ENCODE measurements at places on chromosomes 2 and 18.
A peak's percentile ranks its signal among the peaks of the same experiment; 100 is the strongest.

GRCh38 chr2:199710551-199710950 lies 140.4 kb downstream of the FTCDNL1 start:
- H3K27ac ChIP-seq = no peak overlapping the region
- no peaks in the 10 kb centered on the region for H3K4me1 ChIP-seq
- no peak for DNase-seq
- no peaks in the 10 kb centered on the region for H3K27me3 ChIP-seq

DNA sequence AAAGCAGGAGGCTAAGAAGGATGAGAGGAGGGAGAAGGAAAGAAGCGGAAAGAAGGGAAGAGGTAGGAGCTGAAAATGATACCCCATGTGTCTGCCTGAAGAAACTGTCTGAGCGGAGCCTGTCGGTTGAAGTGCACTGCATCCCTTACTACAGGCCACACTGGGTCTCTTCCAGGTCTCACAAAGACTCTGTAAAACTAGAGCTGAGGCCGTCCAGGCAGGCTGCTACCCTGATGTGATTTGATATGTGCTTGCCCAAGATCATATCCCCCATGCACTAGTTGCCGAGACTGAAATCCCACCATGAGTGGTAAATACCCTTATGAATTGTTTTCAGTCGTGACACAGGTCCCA lies 134.4 kb downstream of the MAIP1 start:
- no peak overlapping the region for H3K27ac ChIP-seq
- no peaks in the 10 kb centered on the region for H3K36me3 ChIP-seq
- H3K27me3 ChIP-seq = peaks cover 4% of the 10 kb centered on the region
- no peak for DNase-seq
- no peak overlapping the region for H3K4me3 ChIP-seq
- no peaks in the 10 kb centered on the region for H3K4me1 ChIP-seq

DNA sequence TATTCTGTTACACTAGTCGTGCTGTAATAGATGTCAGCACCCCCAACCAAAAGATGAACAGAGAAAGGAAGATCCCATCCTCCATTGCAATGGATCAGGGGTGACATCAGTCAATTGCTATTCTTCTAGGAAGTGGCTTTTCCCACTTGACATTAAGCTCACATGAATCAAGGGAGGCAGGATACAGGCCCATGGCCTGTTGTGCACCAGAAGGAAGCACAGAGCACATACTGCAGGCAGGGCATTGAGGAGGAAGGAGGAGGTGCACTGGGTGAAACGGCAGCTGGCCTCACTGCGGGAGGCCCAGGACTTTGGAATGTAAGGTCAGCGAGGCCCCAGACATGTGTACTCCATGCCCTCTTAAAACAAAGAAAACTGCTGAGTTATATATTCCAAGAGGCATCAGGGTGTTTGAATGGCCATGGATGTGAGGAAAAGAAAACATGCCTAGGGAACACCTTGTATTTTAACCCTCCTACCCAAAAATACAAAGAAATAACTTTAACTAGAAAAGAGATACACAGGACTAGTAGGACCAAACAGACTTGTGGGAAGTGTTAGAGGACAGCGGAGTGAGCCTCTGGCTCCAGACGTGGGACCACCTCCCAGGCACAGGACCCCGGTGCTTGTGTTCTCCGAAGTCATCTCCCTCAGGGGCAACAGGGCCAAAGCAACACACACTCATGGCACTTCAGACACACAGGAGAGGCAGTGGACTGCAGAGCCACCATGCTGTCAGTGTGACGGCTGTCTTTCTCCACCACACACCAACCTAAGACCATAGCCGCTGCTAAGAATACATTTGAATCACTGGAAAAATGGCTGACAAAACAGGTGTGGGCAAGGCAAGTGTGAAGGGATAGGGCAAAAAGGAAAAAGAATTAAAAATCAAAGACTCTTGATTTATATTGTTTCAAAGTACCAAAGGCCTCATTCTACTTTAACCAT lies 51.4 kb upstream of the RIOK3 start:
- no peak overlapping the region for H3K4me3 ChIP-seq
- no peak overlapping the region for H3K27ac ChIP-seq
- H3K36me3 ChIP-seq = no peaks in the 10 kb centered on the region

DNA sequence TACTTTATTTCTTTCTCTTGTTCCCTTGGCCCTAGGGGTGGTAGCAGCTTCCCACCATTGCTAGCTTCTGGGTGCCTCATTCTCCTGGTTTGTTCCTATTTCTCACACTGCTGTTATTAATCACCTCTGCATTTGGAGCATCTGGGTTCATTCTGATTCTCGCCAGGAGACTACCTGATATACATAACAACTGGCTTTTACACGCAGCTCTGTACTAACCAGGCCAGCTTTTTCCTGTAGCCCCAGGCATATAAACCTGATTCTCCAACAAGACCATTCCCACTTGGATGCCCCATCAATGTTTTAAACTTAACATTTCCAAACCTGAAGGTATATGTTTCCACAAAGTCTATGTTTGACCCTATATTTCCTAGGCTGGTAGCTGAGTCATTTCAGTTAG lies 403.9 kb upstream of the DCC start:
- H3K4me1 ChIP-seq = no peaks in the 10 kb centered on the region
- H3K36me3 ChIP-seq = no peaks in the 10 kb centered on the region
- H3K27me3 ChIP-seq = no peaks in the 10 kb centered on the region
- no peak overlapping the region for H3K4me3 ChIP-seq

GRCh38 chr18:59788791-59789106 lies 91.5 kb upstream of the CCBE1 start:
- peak overlapping the region; percentile 91 for H3K27ac ChIP-seq
- no peaks in the 10 kb centered on the region for H3K27me3 ChIP-seq
- no peak overlapping the region for H3K4me3 ChIP-seq

GRCh38 chr2:234772733-234773060 lies 179.1 kb upstream of the SH3BP4 start:
- no peak overlapping the region for H3K27ac ChIP-seq
- H3K4me1 ChIP-seq = peaks cover 18% of the 10 kb centered on the region
- no peaks in the 10 kb centered on the region for H3K36me3 ChIP-seq
- H3K27me3 ChIP-seq = peaks cover 2% of the 10 kb centered on the region
- H3K4me3 ChIP-seq = no peak overlapping the region

GRCh38 chr18:46630160-46630559 lies 26.9 kb downstream of the LOXHD1 start:
- no peak overlapping the region for H3K4me3 ChIP-seq
- no peaks in the 10 kb centered on the region for H3K36me3 ChIP-seq
- no peaks in the 10 kb centered on the region for H3K4me1 ChIP-seq
- H3K27me3 ChIP-seq = no peaks in the 10 kb centered on the region

DNA sequence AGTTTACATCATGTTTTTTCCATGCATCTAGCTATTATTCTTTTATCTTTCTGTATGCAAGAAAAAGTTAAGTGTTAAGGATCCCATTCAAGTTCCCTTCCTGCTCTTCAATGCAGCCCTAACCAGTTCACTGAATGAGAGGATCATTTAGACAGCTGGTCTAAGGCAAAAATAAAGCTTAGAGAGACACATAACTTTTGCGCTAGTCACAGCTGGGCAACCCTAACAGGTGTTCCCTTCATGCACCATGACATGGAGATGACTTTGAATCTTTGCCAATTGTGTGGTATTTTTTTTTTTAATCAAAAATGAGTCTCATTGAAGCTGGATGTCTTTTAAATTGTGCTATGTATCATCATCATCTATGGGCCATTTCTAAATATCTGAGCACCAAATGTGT lies 393.8 kb upstream of the CYRIA start:
- no peaks in the 10 kb centered on the region for H3K4me1 ChIP-seq
- H3K27ac ChIP-seq = no peak overlapping the region
- H3K27me3 ChIP-seq = no peaks in the 10 kb centered on the region
- H3K36me3 ChIP-seq = no peaks in the 10 kb centered on the region

DNA sequence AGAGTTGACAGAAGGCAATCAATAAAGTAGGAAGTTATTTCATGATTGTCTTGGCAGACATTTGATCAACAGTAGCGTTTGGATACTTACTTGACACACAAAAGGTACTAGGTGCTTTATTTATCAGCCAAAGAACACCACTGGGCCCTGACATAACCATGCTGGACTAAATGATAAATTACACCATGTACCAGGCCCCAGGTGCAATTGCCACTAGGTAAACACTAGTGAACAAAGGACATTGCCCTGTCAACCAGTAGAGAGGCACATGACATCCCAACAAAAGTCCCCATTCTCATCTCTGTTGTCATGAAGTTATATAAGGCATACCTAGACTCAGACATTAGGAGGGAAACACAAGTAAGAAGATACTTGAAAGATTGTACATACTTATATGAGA lies 747.2 kb downstream of the SATB2 start:
- H3K27me3 ChIP-seq = no peaks in the 10 kb centered on the region
- H3K4me1 ChIP-seq = no peaks in the 10 kb centered on the region
- no peak for DNase-seq
- H3K4me3 ChIP-seq = no peak overlapping the region

GRCh38 chr2:194332799-194333490 lies 1324.1 kb upstream of the SLC39A10 start:
- no peak for DNase-seq
- H3K4me1 ChIP-seq = no peaks in the 10 kb centered on the region
- no peaks in the 10 kb centered on the region for H3K36me3 ChIP-seq
- H3K27ac ChIP-seq = no peak overlapping the region

DNA sequence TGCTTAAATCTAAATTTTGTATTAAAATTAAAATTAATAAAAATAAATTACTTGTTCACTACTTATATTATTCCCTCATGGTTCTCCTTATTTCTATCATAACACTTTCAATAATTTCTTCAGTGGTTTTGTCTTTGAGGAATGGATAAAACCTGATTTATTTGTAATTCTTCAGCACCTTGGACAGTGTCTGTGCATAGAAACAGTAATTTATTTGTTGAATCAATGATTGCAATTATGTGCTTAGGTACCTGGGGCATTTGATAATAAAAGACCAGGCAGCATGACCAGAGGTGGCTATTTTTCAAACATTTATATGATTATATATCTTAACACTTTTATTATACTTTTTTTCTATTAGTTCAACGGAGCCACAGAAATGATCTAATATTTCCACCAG lies 1062.7 kb downstream of the DSC3 start:
- no peaks in the 10 kb centered on the region for H3K4me1 ChIP-seq
- DNase-seq = no peak
- H3K27ac ChIP-seq = no peak overlapping the region
- H3K4me3 ChIP-seq = no peak overlapping the region

GRCh38 chr18:31247574-31248199 lies 70.3 kb upstream of the DSG1 start:
- H3K4me3 ChIP-seq = no peak overlapping the region
- H3K4me1 ChIP-seq = no peaks in the 10 kb centered on the region
- no peaks in the 10 kb centered on the region for H3K36me3 ChIP-seq
- H3K27ac ChIP-seq = no peak overlapping the region
- H3K27me3 ChIP-seq = no peaks in the 10 kb centered on the region
- DNase-seq = peak; percentile 77

DNA sequence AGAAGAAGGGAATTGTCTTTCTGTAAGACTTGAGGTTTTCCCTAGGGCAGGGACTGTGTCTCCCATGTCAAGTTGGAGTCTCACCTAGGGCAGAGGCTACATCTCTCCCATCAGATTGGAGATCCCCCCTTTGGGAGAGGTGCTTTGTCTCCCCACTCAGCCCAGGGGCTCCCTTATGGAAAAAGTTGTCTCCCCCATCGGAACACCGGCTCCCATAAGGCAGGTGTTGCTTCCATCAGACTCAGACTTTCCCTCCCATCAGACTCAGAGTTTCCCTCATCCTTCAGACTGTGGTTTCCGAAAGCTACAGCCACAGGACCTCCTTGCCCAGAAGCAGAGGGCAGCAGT lies 5.8 kb downstream of the ANKRD53 start:
- no peaks in the 10 kb centered on the region for H3K4me1 ChIP-seq
- H3K27me3 ChIP-seq = no peaks in the 10 kb centered on the region
- no peak for DNase-seq
- no peak overlapping the region for H3K27ac ChIP-seq

- no peak for DNase-seq
- H3K4me1 ChIP-seq = peaks cover 5% of the 10 kb centered on the region
- H3K4me3 ChIP-seq = no peak overlapping the region
- H3K27ac ChIP-seq = no peak overlapping the region
- H3K36me3 ChIP-seq = no peaks in the 10 kb centered on the region
These were observed 44.8 kb upstream of the MAP3K20 start for GRCh38 chr2:173030561-173031490.

GRCh38 chr2:2547451-2547850 lies 216.4 kb upstream of the MYT1L start:
- H3K4me3 ChIP-seq = no peak overlapping the region
- DNase-seq = no peak
- H3K36me3 ChIP-seq = no peaks in the 10 kb centered on the region
- H3K4me1 ChIP-seq = no peaks in the 10 kb centered on the region
- H3K27ac ChIP-seq = no peak overlapping the region
- H3K27me3 ChIP-seq = no peaks in the 10 kb centered on the region

- peaks cover under 1% of the 10 kb centered on the region for H3K4me1 ChIP-seq
- no peak for DNase-seq
- no peaks in the 10 kb centered on the region for H3K27me3 ChIP-seq
- H3K4me3 ChIP-seq = no peak overlapping the region
- no peaks in the 10 kb centered on the region for H3K36me3 ChIP-seq
These were observed 30.6 kb upstream of the CREB1 start for GRCh38 chr2:207499114-207499513.

- peaks cover 8% of the 10 kb centered on the region for H3K4me1 ChIP-seq
- no peaks in the 10 kb centered on the region for H3K36me3 ChIP-seq
- no peak overlapping the region for H3K4me3 ChIP-seq
- H3K27me3 ChIP-seq = no peaks in the 10 kb centered on the region
- no peak overlapping the region for H3K27ac ChIP-seq
- DNase-seq = no peak
These were observed 253.2 kb upstream of the CTAGE1 start for GRCh38 chr18:22670914-22671313.

DNA sequence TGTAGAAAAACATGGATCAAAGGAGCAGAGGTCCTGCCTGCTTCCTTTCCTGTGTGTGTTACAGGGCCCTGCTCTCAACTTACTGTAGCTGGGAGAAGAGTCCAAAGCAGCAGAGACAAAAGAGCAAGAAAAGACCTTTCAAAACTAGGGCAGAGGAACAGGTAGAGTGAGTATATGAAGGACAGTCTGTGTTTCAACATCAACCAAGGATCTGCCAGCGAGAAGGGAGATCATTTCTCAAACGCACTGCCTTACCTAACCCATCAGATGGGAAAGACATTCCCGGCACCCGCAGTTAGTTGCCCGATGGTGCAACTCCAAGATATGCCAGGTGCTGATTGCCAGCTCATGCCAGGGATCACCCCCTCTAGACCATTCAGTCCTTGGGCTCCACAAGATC lies 41.7 kb downstream of the MREG start:
- DNase-seq = no peak
- no peaks in the 10 kb centered on the region for H3K36me3 ChIP-seq
- H3K4me1 ChIP-seq = no peaks in the 10 kb centered on the region
- no peaks in the 10 kb centered on the region for H3K27me3 ChIP-seq
- H3K27ac ChIP-seq = no peak overlapping the region

DNA sequence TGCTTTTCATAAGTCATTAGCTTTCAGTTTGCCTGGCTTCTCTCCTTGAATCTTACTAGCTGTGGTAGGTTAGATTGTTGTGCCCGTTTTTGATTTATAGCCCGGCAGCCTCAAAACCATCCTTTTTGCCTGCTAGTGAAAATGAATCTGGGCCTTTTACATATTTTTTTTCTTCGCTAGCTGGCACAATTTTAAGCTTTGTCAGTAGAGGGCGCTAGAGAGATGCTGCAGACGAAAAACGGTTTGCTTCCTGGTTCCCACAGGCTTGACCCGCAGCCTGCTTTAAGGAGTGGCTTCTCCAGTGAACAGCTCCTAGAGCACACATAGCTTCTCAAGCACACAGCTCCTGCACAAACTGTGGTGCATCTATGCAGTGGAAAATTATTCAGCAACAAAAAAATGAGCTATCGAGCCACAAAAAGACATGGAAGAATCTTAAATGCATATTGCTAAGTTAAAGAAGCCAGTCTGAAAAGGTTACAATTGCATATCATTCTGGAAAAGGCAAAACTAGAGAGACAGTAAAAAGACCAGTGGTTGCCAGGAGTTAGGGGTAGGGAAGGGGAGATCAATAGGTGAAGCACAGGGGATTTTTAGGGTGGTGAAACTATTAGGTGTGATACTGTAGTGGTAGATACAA lies 47.9 kb downstream of the E2F6 start:
- H3K36me3 ChIP-seq = no peaks in the 10 kb centered on the region
- H3K27ac ChIP-seq = no peak overlapping the region
- no peak overlapping the region for H3K4me3 ChIP-seq
- H3K27me3 ChIP-seq = no peaks in the 10 kb centered on the region
